ENCODE measurements at places on chromosomes 6 and 20.

DNA sequence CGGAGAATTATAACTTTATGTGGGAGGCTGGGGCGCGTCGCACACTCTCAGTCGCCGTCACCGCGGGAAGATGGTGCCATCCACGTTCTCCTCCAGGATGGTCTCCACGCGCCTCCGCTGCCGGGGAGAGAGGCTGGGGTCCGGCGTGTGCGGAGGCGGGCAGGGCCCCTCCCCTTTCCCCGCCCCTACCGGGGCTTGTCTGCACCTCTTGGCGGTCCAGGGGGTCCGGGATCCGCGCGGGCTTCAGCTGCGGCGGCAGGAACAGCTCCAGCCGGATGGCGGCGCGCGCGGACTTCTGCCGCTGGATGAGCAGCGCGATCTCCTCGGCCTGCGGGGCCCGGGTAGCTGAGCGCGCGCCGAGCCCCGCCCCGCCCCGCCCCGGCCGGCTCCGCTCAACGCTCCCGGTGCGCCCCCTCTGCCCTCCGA, 807 bp downstream of the LKAAEAR1 start:
- no peak for DNase-seq

DNA sequence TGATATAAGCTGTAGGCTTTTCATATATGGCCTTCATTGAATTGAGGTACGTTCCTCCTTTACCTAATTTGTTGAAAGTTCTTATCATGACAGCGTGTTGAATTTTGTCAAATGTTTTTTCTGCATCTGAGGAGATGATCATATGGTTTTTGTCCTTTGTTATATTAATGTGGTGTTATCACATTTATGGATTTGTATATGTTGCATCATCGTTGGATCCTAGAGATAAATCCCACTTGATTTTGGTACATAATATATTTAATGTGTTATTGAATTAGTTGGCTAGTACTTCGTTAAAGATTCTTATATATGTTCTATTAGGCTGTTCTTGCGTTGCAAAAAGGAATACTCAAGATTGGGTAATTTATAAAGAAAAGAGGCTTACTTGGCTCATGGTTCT, 8.6 kb upstream of the WFDC9 start:
- DNase-seq: no peak

DNA sequence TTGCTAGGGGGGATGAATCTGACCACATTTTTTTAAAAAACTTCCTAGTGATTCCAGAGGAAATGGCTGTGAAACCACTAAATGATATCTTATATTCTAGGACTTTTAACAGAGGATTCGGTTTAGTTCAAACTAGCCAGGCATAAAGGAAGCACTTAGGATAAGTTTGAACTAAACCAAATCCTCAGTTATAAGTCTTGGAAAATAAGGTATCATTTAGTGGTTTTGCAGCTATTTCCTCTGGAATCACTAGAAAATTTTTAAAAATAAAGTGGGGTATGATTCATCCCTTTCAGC, 327.9 kb upstream of the QKI start:
- DNase-seq: no peak

- DNase-seq: no peak
Observed at GRCh38 chr6:14453712-14454472, 336.3 kb downstream of the CD83 start.

DNA sequence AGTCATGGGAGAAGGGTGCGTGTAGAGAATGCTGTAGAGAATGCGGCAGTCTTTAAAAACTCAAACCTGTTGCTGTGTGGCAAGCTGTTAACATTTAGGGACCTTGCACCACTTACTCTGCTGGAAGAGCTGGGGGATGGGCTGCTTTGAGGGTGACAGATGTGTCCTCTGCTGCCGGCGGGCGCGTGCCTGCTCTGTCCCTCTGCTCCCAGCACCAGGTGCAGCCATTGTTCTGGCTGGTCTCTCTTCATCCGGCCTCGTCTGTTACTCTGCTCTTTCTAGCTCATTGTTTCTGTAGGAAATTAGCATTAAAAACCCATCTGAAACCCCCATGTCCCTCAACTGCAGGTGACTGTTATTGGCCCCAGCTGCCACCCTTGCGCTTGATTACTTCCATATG, 78.5 kb downstream of the CBFA2T2 start:
- DNase-seq: peak; percentile 86

DNA sequence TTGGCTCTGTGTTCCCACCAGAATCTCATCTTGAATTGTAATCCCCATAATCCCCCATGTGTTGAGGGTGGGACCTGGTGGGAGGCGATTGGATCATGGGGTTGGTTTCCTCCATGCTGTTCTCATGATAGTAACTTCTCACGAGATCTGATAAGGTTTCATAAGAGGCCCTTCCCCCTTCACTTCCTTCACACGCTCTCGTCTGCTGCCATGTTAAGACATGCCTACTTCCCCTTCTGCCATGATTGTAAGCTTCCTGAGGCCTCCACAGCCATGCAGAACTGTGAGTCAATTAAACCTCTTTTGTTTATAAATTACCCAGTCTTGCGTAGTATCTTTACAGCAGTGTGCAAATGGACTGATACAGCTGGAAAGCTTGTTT, 90.0 kb downstream of the ELOVL5 start:
- no peak for DNase-seq

- DNase-seq: no peak
Observed at GRCh38 chr6:9248133-9248532, 812.8 kb upstream of the SLC35B3 start.

- DNase-seq: no peak
Observed at GRCh38 chr20:43914311-43915210, at the start of gene TOX2. Gene TOX2 (plus strand): TSS chr20:43914852. CDS start chr20:43914892, 40 bp downstream.

GRCh38 chr20:63056236-63057170, 49.7 kb upstream of the BHLHE23 start:
- DNase-seq: no peak

- no peak for DNase-seq
Observed at GRCh38 chr6:28803337-28803709, 120.5 kb downstream of the TRIM27 start.

GRCh38 chr20:63126876-63127699, 88.8 kb downstream of the YTHDF1 start:
- DNase-seq: no peak

DNA sequence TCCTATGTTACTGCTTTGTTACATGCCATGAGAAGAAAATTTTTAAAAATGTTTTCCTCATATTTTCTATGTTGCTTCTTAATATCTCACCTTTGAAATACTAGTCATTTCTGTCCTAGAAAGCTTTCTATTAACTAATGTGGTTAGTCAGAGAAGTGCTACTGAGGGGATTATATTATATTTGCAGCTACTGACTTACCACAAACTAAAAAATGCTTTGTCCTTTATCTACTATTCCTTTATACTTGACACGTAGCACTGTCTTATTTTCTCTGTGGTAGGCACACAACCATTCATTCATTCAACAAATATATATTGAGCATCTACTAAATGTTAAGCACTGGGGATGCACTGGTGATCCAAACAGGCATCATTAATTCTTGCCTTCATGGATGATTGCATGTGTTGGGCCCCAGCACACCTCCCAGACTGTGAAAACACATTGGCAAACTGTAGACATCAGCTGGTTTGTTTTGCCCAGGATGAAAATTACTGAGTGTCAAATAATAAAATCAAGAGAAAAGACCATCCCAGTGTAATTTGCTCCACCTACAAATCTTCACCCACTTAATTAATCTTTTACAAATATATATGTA, 10.7 kb upstream of the MLIP start:
- no peak for DNase-seq

DNA sequence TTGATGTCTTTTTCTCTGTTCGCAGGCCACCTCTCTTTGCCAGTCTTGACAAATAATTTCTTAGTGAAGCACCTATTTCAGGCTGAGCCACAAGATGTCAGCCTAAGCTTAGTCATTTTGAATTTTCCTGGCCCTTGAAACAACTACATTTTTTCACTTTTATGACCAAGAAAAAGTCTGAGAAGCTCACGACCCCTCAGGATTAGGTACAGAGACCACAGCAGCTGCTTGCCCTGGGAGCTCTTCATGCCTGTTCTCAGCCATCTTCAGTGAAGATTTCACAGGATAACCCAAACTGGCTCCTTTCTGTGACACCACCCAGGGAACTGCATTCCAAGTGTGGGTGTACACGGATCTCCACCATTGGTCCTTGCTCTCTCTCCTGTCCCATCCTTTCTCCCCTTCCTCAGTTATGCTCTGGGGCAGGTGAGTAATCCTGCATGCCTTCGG, 38.4 kb upstream of the SPTLC3 start:
- no peak for DNase-seq

DNA sequence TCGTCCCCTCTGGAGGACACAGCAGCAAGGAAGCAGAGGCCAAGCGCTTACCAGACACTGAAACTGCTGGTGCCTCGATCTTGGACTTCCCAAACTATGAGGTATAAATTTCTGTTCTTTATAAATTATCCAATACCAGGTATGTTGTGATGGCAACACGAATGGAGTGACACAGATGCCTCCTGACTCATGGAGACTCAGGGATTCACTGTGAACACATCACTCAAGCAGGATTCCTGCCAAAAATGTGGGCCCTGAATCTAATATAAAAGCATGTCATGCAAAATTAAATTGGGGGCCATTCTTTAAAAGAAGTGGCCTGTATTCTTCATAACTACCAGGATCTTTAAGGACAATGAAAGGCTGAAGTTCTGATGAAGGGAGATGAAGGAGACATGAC, 52.5 kb upstream of the SLC22A23 start:
- DNase-seq: no peak

DNA sequence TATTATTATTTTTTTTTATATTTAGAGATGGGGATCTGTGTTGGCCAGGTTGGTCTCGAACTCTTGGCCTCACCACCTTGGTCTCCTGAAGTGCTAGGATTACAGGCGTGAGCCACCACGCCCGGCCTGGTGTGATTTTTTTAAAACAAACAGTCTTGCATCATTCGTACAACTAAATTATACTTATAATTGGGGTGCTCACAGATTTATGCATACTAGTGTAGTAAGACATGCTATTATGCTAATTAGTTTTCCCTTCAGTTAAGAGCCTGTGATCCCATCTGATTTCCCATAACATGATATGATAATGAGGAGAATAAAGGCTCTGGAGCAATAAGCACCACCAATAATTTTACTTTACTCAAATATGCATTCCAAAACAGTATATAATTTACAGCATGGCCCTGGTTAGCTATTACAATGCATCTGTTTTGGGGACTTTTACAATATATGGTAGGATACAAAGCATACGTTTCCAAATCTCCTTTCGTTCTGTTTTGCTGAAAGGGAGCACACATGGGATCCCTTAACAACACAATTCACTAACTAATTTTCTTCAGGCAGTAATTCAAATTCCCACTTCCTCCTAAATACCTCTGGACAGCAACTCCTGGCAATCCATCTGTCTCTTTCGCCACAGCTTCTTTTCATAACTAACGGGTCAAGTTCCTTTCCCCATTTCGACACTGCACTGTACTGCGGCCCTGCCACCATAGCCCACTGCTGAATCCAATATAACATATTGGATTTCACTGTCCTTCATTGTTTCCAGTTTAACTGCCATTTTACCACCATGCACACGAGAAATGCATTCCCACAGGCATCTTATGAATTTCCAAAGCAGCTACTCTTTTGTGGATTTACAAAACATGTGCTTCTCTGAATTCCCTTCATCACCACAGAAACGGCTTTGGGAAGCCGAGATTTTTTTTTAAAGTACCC, 1.7 kb downstream of the NUDT3 start:
- no peak for DNase-seq

DNA sequence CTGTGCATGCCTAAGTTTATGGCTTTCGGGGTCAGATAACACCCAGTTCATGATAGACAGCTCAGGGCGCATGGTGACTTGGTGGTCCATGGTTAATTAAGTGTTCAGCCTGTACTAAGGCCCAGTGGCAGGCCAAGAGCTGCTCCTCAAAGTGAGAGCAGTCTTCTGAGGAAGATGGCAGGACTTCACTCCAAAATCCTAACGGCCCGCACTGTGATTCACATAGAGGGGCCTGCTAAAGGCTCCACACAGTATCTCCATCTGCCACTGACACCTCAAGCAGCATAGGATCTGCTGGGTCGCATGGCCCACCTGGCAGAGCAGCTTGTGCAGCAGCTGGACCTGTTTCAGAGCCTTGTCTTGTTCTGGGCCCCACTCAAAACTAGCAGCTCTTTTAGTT, 10.6 kb upstream of the CST7 start:
- DNase-seq: no peak

GRCh38 chr6:147910281-147910680, 401.8 kb downstream of the SAMD5 start:
- DNase-seq: no peak

- DNase-seq: no peak
Observed at GRCh38 chr20:48877304-48877703, 44.2 kb upstream of the ARFGEF2 start.

- peak; percentile 54 for DNase-seq
Observed at GRCh38 chr6:98828941-98829411, 5.4 kb upstream of the POU3F2 start.

GRCh38 chr6:155381673-155382337, 67.5 kb upstream of the TFB1M start:
- DNase-seq: no peak

GRCh38 chr6:35510916-35511561, 1.7 kb downstream of the TULP1 start:
- DNase-seq: no peak

DNA sequence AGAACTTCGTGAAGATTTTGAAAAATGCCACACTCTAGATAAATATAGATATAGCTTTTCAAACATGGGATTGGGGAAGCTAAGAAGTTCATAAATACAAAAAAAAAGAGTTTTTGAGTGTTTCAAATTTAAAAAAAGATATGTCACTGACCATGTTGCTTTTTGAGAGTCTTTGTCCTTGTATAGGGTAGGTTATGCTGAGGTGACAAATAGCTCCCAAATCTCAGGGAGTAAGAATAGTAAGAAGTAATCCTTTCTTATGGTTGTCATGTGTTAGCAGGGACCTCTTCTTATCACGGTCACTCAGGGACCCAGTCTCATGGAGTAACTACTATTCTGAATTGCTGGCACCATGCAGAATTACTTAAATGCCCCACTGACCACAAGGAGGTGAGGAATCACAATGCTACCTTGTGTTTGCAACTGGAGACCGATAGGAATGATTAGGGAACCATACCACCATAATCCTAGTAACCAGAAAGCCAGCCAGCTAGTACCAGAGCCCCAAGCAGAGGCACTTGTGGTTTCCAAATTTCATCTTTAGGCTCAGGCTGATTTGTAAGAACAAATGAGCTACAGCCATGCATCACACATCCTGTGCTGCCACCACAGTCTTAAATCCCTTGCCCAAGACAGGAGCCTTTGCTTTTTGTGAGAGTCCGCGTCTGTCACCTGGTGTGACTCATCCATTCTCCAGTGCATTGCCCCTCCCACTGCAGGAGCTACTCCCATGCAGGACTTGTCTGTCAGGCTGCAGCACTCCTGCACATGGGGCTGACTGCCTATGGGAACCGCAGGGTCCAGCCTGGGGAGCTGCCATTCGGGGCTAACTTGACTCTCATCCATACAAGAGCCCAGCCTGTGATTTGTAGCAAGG, 42.4 kb upstream of the ADGRF4 start:
- DNase-seq: no peak

GRCh38 chr20:1959156-1959555, 34.7 kb downstream of the PDYN start:
- DNase-seq: no peak

Measured in NCI-H1436 treated with DMSO at 0.1 percent for 48 hours (cell line).